Left renal pelvis (tissue), 4 donors: ENCODE measurements at places on chromosomes 1 and 21. TPM values are rescaled to one million over a fixed set of nuclear protein-coding genes. Genes with fewer than 3 reads are reported as not detected.
A peak's percentile ranks its signal among the peaks of the same experiment; 100 is the strongest.

Gene LEFTY1
- 6.0 TPM for polyA plus RNA-seq

Gene RAVER2
- polyA plus RNA-seq, result 31.5 TPM

Gene PRR9
- not detected for polyA plus RNA-seq

Gene IVL
- polyA plus RNA-seq, result 0.62 TPM

Gene NR0B2
- 0.98 TPM for polyA plus RNA-seq

Gene SLC6A9
- 7.3 TPM for polyA plus RNA-seq

Gene SRSF4
- polyA plus RNA-seq, result 135 TPM

- DNase-seq, result no peak
These were observed 2.4 kb downstream of the PAQR7 start for GRCh38 chr1:25873120-25873519.

- DNase-seq, result no peak
These were observed 80.6 kb upstream of the TRABD2B start for GRCh38 chr1:48077795-48078222.

- DNase-seq, result no peak
These were observed 6.8 kb downstream of the CENPS start for GRCh38 chr1:10437052-10437451.

- DNase-seq, result no peak
These were observed 9.2 kb downstream of the SLC2A1 start for GRCh38 chr1:42949312-42950115.

GRCh38 chr21:23939369-23940065 lies 1667.8 kb downstream of the MRPL39 start:
- no peak for DNase-seq

DNA sequence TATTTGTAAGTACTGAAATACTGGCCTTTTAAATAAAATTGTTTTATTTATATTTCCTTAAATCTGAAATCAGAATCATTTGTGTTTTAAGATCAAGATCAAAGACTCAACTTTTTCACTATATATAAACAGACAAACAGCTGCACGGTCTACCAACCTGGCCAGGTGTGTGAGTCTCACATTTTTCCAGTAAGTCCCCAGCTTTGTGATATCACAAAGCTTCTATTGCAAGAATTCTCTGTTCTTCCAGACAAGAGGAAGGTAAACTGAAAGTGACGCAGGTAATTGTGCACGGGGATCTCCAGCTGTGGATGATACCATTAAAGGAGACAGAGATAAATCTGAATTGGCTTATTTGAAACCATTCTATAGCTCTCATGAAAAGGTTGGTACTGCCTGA lies 41.2 kb upstream of the CYP2J2 start:
- no peak for DNase-seq

DNA sequence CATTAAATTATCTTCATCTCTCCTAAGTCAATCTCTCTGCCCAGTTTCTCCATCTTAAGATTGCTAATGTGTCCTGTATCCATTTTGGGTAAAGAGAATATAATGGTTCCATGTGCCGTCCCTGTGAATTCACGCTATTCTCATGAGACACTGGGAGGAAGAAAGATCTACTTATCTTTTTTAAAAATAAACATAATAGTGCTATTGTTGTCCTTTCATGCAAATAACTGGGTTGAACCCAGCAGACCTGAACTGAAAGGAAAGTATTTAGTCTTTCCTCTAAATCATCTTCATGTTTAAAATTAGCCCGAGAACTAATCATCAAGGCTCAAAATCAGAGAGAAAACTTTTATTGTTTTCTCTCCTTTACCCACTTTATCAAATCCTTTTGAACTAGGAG lies 22.4 kb downstream of the SLAMF1 start:
- DNase-seq, result no peak

DNA sequence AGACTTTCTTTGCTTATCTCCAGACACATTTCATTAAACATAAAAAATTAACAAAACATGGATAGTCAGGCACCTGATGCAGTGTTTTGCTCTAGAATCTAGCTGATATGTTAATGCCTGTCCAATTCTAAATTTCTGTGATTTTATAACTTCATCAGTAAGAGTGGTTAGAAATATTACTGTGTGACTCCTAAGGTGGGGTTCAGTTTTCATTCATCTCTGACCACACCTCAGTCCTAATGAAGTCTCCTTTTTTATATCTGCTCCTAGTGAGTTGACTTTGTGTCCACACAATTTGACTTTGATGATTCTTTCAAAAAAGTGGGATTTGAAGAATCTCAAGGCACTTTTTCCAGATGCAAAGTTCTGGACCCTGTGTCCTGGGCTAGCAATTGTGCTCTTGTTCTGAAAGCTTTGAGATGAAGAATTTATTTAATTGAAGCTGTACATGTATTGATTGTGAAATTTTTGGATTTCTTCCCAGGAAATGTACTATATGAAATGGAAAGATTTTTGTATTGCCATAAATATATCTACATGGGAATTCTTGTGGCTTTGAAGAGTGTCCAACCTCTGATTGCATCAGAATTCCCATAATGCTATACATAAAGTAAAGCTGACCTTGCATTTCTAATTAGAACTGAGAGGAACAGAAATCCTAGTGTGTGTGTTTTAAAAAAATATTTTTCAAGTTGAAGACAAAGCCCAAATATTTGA lies 111.2 kb downstream of the GIPC2 start:
- DNase-seq, result no peak

DNA sequence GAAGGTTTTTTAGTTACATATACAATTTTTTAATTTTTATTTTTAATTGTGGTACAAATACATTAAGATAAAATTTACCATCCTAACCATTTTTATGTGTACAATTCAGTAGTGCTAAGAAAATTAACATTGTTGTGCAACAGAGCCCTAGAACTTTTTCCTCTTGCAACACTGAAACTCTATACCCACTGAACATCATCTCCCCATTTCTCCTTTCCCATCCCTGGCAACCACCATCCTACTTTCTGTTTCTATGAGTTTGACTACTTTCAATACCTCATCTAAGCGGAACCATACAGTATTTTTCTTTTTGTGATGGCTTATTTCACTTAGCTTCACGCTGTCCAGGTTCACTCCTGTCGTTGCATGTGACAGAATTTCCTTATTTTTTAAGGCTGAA lies 54.1 kb downstream of the PALMD start:
- DNase-seq, result no peak

GRCh38 chr1:167128261-167129227 lies 34.7 kb downstream of the STYXL2 start:
- DNase-seq, result no peak

GRCh38 chr1:1196431-1197187 lies 9.8 kb downstream of the TNFRSF18 start:
- no peak for DNase-seq

DNA sequence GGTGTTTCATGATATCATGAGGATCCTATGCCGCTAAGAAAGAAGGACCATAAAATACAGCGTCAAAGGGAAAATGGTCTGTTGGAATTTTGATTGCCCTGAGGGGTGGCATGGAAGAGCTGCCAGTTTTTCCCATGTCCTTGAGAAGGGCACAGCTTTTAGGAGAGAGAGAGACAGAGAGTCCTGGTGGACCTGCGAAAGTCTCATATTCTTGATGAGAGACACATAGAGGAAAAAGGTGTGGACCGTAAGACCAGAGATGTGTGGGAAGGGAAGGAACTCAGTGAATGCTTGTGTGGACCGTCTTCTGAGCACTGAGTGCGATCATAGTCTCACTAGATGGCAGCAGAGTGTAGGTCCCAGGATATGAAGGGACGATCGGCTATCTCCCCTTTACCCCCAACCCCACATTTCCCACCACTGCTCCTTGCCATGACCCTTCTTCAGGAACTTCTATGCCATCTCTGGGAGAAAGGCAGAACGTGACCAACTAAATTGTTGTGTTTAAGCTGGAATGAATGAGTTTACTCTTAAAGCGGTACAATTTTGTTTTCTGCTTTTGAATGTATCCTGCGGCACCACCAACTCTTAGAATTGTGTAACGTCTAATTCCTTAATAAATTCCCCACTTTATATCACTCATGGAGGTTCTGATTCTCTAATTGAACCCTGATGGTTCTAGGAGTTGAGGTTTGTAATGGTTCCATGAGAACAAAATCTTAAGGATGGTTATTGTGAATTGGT lies 117.7 kb downstream of the CTH start:
- peak; percentile 12 for DNase-seq

DNA sequence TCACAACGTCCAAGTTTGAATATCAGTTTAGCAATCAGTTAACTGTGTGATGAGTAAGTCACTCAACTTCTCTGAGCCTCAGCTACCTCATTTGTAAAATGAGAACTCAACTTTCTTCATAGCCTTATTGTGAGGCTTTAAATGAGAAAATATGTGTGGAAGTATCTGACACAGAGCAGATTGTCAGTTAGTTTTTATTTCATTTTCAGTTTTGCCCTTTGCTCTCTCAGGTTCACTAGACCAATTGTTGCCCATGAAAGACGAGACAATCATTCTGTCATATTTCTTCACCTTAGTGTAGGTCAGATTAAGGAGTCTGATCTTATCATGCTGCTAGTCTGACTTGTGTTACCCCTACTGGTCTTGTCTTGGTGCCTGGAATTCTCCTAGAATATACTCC lies 232.8 kb upstream of the PTBP2 start:
- DNase-seq, result no peak

DNA sequence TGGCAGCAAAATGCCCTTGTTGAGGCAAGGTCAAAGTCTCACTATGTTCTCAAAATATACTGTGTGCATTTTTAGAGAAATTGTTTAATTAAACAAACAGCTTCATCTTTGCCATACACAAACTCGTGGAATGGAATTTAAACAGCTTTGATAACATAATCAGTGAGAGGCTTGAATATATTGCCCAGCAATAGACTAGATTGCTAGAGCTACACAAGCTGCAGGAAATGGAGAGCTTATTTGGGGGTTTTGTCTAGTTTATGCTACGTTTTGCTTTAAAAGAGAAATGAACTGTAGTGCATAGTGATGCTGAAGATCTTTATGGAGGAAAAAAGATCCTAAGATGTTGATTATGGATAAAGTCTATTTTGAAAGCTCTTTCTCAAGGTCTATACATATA lies 166.8 kb upstream of the HMCN1 start:
- no peak for DNase-seq

DNA sequence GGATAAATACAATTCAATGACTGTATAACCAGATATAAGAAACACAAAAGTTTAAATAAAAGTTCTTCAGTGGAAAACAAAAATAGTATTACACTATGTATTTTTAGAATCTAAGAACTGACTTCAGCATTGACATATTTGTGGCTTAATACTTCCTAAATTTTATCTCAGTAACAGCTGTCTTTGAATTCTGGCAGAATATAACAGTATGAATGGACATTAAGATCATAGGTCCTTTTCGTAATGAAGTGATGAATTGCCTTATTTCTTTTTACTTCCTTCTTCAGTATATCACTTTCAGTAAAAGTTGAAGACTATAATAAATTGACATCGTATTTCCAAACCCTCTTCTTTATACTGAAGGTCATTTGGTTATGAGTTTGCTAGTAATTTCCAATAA lies 1030.0 kb downstream of the MRPL39 start:
- DNase-seq, result no peak
